A549 treated with DMSO at 1 μM for 4 hours (cell line): ENCODE measurements at places on chromosomes 12 and 14. TPM values are rescaled to one million over a fixed set of nuclear protein-coding genes. Genes with fewer than 3 reads are reported as not detected.

Gene CDK4
- total RNA-seq: 245 to 308 TPM (median 257 TPM) in 5 replicates

Gene PLEK2
- total RNA-seq: 24.3 to 36.3 TPM (median 27.0 TPM) in 5 replicates

Gene PSMC1
- 227 to 327 TPM (median 240 TPM) in 5 replicates for total RNA-seq

Gene TMEM233
- 0.02 to 0.14 TPM (median 0.11 TPM) in 5 replicates for total RNA-seq

Gene HOMEZ
- 6.6 to 9.4 TPM (median 8.4 TPM) in 5 replicates for total RNA-seq

Gene NEUROD4
- total RNA-seq: not detected in 5 replicates

Gene ASB2
- total RNA-seq: 1.4 to 4.1 TPM (median 1.9 TPM) in 5 replicates

Gene SPTB
- total RNA-seq: 0.80 to 1.1 TPM (median 1.00 TPM) in 5 replicates

Gene LGMN
- total RNA-seq: 55.6 to 63.3 TPM (median 60.1 TPM) in 5 replicates

Gene PEBP1
- 237 to 296 TPM (median 267 TPM) in 5 replicates for total RNA-seq

Gene GPRC5A
- 314 to 517 TPM (median 478 TPM) in 5 replicates for total RNA-seq

Gene AHSA1
- total RNA-seq: 256 to 286 TPM (median 280 TPM) in 5 replicates

Gene PLCZ1
- total RNA-seq: not detected in 5 replicates
